ENCODE measurements at places on chromosomes 12 and 14.

GRCh38 chr14:32233260-32233659 is 30.2 kb upstream of the RNU6-8 start:
- DNase-seq = no peak

- no peak for DNase-seq
These were observed 21.4 kb downstream of the SLC6A13 start for GRCh38 chr12:241266-241665.

- DNase-seq = no peak
These were observed 3.0 kb downstream of the WNT1 start for GRCh38 chr12:48980953-48981756.

GRCh38 chr12:119674560-119674959 is 6.6 kb downstream of the PRKAB1 start:
- no peak for DNase-seq

GRCh38 chr12:22039361-22039760 is 6.7 kb upstream of the CMAS start:
- DNase-seq = no peak

- no peak for DNase-seq
These were observed 5.8 kb upstream of the PPP2R5C start for GRCh38 chr14:101755591-101756324.

Measured in DND-41 (cell line).